ENCODE measurements at places on chromosomes 7 and 10. TPM values are rescaled to one million over a fixed set of nuclear protein-coding genes. Genes with fewer than 3 reads are reported as not detected.

DNA sequence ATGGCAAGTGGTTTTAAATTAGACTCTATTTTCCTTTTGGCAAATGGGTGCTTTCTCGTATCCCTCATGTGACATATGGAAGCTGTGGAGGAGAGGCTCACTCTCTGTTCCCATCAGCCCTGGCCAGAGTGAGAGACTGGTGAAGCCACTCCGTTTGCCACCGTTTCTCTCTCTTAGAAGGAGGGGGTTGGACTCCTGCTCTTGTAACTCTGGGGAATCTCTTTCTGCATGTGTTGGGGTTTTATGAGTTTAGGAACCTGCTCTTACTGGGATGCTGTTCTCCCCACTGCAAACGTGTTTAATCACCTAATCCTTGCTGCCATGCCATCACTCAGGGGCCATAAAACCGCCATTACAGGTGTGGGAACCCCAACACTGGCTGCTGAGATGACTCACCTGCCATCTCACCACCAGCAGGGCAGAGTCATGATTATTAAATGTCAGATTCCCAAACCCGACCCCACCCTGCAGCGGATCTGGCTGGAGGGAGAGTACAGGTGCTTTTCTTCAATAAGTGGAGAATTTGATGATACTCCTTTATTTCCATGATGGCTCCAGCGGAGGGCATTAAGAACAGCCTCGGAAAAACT lies 103.2 kb downstream of the ADCY1 start:
- H3K4me1 ChIP-seq = no peaks in the 10 kb centered on the region
- no peak overlapping the region for H3K27ac ChIP-seq
- no peaks in the 10 kb centered on the region for H3K27me3 ChIP-seq
- no peaks in the 10 kb centered on the region for H3K36me3 ChIP-seq

GRCh38 chr7:27237735-27238334 lies 4.8 kb upstream of the EVX1 start:
- no peak overlapping the region for H3K27ac ChIP-seq
- H3K4me3 ChIP-seq = no peak overlapping the region
- no peaks in the 10 kb centered on the region for H3K36me3 ChIP-seq
- peaks cover 83% of the 10 kb centered on the region for H3K27me3 ChIP-seq

- H3K36me3 ChIP-seq = peaks cover 78% of the 10 kb centered on the region
- H3K4me3 ChIP-seq = no peak overlapping the region
- H3K27me3 ChIP-seq = no peaks in the 10 kb centered on the region
- H3K27ac ChIP-seq = no peak overlapping the region
These were observed 187.1 kb downstream of the ARHGAP21 start for GRCh38 chr10:24536636-24537035.

DNA sequence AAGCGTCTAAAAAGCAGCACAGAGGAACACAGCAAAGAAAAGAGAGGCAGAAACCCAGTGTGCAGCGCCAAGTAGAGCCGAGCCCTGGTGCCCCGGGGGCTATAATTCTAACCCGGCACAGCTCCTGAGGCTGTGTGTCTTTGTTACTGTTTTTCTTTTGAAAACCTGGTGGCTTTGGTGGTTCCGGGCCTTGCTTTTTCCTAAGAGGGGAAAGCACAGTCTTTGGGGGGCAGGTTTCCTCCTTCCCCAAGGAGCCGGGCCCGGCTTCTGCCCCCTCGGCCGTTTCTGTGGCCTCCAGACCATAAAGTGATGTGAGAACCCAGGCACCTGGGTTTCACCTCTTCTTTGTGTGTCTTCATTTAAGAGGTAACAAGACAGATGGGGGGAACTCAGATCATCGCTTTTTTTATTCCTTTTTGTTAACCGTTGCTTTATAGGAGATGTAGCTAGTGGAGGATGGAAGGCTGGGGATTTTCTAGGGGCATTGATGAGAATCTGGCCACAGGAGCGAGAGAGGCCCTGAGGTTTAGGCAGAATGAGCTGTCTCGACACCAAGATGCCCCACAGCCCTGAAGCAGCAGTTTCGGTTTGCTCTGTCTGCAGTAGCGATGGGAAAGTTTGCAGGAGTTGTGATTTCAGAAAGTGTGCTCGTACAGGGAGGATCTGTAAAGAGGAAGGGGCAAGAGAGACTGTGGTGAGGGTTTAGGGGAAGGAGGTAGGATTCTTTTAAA lies 367.8 kb upstream of the GALNT17 start:
- no peak overlapping the region for H3K4me3 ChIP-seq
- H3K4me1 ChIP-seq = no peaks in the 10 kb centered on the region
- no peak overlapping the region for H3K27ac ChIP-seq
- H3K27me3 ChIP-seq = no peaks in the 10 kb centered on the region
- H3K36me3 ChIP-seq = no peaks in the 10 kb centered on the region

- H3K27ac ChIP-seq = peak overlapping the region; percentile 55
- no peaks in the 10 kb centered on the region for H3K36me3 ChIP-seq
- no peaks in the 10 kb centered on the region for H3K27me3 ChIP-seq
- H3K4me1 ChIP-seq = peaks cover 40% of the 10 kb centered on the region
These were observed 42.1 kb upstream of the ANAPC16 start for GRCh38 chr10:72173619-72174296.

- no peak for DNase-seq
- no peak overlapping the region for H3K4me3 ChIP-seq
- no peaks in the 10 kb centered on the region for H3K27me3 ChIP-seq
- no peaks in the 10 kb centered on the region for H3K4me1 ChIP-seq
These were observed 25.5 kb upstream of the INMT start for GRCh38 chr7:30726296-30727006.

BMPER gene
- total RNA-seq = 1.5 TPM

CCL24 gene
- total RNA-seq = not detected

MMRN2 gene
- total RNA-seq = 39.1 TPM

Data from heart left ventricle (tissue), 16 donors.